NCI-H226 (cell line): ENCODE measurements at places on chromosomes 5 and 9.

DNA sequence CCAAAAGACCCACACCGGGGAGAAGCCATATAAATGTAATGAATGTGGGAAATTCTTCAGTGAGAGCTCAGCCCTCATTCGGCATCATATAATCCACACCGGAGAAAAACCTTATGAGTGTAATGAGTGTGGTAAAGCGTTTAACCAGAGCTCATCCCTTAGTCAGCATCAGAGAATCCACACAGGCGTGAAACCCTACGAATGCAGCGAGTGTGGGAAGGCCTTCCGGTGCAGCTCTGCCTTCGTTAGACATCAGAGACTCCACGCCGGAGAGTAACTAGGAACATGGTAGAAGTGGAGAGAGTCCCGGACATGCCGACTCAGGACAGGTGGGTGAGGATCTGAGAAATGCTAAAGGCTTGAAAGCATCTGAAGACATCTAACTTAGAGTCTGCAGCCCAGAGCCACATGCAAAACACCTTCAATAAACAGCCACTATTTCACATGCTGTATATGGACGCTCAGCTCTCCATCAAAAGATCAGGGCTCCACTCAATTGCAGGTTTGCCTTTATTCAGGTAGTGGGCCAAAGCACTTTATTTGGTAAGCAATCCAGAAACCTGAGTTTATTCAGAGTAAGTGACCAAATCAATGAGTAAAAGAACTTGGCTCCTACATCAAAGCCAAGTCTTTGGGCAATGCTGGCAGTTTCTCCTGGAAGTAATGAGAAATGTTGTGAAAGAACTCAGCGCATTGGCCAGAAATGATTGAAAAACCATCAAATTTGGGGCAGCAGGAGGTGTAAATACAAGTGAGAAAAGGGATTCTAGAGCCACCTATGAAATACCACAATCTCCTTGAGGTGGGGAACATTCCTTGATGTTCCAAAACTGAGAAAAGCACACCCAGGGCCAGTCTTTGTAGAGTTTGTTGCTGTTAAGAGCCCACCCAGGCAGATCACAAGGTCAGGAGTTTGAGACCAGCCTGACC, 6.0 kb downstream of the RPL12 start:
- DNase-seq: no peak

DNA sequence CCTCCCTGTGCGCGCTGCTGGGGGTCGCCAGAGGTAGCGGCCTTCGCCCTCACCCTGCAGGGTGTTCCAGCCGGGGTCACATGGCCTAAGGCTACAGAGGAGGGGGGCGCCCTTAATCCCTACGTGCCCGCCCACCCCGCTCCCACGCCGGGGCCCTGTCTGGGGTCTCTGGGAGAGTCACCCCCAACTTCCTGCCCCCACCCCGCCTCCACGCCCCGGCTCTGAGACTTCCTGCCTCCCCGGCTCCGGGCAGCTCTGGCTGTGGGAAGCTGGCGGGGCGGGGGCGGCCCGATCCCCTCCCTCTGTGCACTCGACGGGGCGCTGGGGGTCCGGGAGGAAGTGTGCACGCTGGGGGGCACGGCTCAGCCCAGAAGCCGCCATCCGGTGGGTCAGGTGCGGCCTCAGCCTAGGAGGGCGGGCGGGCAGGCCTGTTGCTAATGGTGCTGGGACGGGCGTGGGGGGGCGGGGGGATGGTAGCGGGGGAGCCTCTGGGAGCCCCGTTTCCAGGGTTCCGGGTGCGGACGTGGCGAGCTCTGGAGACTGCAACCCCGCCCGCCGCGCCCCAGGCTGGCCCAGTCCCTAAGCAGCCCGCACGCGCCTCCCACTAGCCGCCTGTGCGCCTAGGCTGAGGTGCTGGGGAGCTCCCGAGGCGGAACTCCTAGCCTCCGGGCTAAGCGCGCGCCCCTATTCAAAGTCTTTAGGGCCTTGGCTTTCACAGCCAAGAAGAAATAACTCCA, 61.6 kb downstream of the CXXC5 start:
- DNase-seq: no peak

GRCh38 chr5:71600783-71601182, 13.6 kb downstream of the MCCC2 start:
- DNase-seq: no peak

DNA sequence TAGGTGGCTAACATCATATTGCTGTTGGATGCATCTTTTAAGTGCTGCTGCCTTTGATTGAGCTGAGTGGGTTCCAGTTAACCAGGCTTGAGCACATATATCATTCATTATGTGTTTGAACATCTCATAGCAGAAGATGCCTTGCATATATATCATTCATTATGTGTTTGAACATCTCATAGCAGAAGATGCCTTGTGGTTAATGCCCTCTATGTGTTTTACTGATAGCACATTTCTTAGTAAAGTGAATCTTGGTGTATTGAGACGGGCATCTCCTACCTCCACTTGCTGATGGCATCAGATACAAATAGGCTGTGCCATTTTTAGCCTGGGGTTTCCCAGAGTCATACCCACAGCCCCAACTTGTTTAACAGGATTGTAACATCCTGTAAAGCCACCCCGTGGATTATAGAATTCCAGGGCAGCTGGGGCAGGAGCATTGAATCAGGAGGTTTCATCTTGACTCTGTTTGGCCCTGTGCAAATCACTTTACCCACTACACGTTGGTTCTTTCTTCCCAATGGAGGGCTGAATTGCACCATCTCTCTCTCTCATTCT, 26.5 kb downstream of the MTAP start:
- no peak for DNase-seq

DNA sequence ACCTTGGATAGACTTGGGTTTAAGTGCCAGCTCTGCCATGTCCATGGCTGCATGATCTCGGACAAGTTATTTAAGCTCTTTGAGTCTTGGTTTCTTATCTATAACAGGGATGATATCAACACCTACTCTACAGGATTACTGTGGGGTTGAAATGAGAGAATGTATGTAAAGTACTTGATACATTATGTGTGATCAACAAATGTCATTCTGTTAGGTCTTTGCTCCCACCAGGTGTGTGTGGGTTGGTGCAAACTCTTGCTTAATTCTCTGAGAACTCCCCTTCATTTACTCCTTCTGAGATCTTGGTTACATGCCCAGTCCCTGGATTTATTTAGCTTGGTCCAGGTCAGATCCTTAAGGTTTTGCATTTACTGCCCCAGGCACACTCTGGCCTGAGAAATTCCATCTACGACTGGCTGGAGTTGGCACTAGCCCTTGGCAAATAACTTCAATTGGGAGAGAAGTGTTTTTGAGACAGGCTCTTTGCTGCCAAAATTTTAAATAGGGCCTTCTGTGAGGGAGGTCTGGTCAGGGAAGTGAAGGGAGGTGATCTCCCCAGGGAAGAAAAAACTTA, 63.5 kb upstream of the KLF9 start:
- peak; percentile 63 for DNase-seq
